ENCODE measurements at places on chromosomes 1 and 21.

DNA sequence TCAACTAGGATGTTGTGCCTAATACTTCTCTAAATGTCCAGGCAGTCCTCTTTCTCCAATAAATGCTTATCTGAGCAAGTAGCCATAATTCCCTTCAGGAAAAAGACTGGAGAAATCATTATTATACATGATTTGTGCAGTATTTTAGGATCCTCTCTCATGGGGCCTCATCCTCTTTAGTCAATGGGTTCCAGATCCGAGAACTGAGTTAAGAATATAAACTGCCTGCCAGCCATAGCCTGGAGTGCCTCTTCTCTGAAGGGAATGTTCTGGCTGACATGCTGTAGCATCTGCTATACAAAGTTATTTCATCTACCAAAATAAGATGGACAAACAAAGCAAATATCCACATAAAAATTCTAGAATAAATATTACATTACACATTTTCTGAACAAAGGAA, 334.0 kb upstream of the PRMT6 start:
- DNase-seq: no peak

GRCh38 chr1:167722152-167722869, 529 bp downstream of the MPZL1 start:
- DNase-seq: no peak

- no peak for DNase-seq
Observed at GRCh38 chr1:64948905-64949833, 17.2 kb downstream of the JAK1 start.

DNA sequence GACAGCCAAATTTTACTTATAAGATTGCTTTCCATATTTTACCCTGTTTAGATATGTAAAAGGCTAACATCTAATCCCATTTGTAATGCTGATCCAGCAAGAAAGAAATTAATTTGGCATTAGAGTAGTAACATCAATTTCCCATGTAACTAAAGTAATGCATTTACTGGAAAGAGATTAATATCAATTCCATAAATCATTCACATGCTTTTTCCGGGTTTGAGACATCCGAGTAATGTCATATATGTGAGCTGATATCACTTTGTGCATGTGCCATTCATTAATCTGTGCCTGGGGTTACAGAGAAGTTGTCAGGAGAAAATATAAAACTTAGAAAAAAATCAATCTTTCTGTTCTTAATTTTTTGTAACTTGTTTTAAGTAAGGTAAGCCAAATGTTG, 206.1 kb downstream of the AGBL4 start:
- no peak for DNase-seq

DNA sequence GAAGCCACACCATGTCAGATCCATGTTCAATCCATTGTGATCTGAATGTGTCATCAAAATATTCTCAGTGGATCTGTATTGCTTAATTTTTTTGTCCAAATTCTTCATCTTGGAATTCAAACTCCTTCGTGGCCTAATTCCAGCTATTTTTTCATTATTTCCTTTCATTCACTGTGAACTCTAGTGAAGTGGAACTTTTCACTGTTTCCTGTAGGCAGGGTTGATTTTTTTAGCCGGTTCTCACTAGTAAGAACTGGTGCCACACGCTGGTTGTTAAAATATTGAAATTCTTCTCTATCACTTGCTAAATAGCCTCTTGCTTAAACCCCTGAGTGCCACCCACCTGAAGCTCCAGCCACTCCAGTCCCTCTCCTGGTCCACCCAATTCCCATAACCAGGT, 7.6 kb upstream of the S100A11 start:
- DNase-seq: no peak
